ENCODE measurements at places on chromosomes 12 and 14.
A peak's percentile ranks its signal among the peaks of the same experiment; 100 is the strongest.

DNA sequence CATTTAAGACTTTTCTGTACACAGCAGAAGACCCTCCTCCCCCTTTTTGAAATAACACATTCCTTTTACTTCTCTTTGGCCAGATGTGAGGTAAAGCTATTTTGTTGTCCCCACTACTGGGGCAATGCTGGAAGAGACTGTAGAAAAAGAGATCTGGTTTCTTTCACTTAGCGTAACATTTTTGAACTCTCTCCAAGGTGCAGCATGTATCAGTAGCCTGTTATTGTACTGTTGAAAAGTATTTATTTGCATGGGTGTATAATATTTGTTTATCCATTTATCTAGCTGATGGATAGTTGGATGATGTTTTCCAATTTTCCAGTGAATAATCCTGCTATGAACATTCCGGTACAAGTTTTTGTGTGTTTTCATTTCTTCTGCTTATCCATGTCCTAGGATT is 335.2 kb downstream of the SOX5 start:
- DNase-seq: no peak

DNA sequence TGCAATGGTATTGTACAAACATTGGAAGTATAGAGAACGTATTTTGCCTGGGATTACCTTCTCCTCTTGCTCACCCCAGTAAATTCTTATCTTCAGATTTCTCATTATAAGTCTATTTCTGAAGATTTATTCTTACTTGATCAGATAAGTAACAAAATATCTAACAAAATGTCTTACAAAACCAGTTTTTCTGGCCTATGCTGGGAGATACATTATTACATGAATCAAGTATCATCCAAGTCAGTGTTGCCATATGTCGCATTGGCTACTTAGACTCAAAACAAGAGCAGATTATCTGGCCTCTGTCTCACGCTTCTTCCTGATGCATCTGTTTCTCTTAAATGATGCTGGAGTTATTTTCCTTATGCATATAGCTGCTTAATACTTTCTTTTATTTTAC is 408.5 kb downstream of the CCER1 start:
- DNase-seq: no peak

DNA sequence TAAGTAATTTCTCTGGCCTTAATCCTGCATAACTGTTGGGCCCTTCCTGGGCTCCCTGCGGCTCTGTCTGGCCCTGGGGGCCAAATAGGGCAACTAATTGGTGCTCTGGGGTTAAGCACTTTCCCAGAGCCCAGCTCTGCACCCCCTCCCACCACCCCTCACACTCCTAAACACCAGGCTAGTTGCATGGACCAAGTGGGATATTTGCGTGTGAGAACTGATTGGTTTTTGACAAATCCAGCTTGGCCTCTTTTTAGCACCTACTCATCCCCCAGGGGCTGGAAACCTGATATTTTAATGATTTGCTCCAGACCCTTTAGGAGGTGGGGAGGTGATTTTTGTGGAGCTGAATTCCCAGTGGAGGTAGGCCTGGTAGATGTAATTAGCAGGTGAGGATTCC is 91.9 kb downstream of the DICER1 start:
- DNase-seq: no peak

DNA sequence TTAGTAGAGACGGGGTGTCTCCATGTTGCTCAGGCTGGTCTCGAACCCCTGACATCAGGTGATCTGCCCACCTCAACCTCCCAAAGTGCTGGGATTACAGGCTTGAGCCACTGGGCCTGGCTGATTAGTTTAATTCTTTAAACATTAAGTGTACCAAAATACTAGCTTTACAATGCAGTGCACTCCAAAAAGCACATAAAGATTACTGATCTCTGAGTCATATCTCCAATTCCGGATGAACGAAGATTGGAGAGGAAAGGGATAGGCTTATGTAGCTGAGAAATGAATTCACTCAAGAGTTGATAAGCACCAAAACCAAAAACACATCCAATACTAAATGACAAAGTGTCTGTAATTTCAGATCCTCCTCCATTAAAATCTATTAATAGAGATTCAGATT is 15.1 kb downstream of the NAV3 start:
- no peak for DNase-seq

GRCh38 chr12:62438098-62438692 is 28.4 kb upstream of the MON2 start:
- peak; percentile 47 for DNase-seq

GRCh38 chr12:121807642-121808347 is 4.0 kb downstream of the SETD1B start:
- no peak for DNase-seq

DNA sequence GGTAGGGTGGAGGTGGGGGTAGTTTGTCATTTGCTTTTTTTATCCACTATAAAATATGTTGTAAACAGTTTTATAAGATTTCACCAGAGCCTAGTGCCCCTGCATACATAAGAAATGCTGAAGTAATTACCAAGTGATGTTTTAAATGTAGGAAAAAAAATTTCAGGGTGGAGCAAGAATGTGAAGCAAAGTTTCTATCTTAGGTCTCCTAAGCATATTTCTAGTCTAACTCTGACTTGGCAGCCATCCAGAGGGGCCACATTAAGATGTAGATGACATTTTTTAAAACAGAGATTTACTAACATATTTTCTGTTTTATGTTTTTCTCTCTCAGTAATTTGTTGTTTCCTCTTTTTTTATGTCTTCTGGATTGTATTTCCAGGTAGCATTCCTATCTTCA is 15.8 kb upstream of the KRAS start:
- DNase-seq: no peak

DNA sequence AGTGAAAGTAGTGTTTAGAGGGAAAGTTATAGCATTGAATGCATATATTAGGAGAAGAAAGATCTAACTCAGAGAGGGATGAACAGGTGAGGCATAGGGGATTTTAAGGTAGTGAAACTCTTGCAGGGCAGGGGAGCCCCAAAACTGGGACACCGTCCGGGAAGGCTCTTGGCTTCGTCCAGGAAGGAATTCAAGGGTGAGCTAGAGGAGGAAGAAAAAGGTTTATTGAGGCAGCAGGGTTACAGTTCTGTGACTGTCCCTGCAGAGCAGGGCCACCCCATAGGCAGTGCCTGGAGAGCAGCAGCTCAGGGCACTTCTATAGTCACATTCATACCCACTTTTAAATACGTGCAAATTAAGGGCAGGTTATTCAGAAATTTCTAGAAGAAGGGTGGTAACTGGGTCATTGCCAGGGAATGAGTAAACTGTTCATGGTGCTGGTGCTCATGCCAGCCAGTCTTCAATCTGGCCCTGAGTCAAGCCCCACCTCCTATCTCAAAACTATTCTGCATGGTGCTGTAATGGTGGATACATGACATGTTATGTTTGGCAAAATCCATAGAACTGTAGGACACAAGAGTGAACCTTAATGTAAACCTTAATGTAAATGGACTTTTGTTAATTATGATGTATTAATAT is 1.2 kb upstream of the OAS1 start:
- DNase-seq: no peak

GRCh38 chr12:92133171-92133570 is 12.5 kb downstream of the BTG1 start:
- no peak for DNase-seq

DNA sequence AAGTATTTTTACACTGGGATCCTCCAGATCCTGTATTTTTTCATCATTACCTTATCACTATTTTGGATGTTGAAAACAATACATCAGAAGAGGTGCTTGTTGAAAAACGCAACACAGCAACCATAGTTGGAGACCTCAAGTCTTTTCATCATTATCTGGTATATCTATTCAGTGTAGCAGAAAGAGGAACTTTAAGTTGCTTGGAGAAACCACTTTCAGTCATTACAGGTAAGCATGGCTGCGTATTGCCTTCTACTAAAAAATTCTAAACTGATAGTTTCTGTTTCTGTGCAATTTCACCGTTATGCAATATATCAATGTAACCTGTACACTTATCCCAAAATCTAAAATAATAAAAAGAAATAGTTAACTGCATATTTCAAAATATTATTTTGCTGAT is 32.2 kb upstream of the PTPRQ start:
- DNase-seq: no peak

- DNase-seq: no peak
These were observed 88.5 kb upstream of the DACT1 start for GRCh38 chr14:58549105-58549757.

DNA sequence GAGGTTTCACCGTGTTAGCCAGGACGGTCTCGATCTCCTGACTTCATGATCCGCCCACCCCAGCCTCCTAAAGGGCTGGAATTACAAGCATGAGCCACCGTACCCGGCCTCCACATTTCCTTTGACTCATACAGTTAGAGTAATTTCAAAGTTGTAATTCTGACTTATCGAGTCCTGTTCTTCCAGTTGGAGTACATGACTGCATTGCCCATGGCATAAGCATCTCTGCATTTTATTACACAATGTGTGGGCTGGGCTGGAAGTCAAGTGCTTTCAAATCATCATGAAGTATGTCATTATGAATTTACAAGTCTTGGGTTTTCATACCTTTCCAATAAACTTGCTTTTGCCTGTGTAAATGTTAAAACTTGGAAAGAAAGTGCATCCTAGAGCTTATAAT is 1295.7 kb upstream of the FLRT2 start:
- no peak for DNase-seq

GRCh38 chr14:22337521-22337920 is 251.5 kb downstream of the DAD1 start:
- no peak for DNase-seq

DNA sequence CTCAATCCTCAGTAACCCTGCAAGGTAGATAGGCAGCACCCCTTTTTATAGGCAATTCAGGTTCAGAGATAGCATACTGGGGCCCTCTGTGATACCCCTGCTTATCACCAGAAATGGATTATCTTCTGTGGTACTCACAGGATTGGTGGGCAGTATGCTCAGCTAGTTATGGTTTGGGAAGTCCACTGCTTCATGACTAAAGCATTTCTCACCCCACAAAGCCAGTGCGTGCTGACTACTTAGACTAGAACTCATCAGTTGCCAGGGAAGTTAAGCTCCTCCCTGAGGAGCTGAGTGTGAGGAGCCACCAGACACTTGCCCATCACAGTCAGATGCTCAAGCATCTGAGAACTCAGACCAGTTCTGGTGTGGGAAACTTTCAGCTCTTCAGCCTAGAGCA is 76.3 kb downstream of the SCAF11 start:
- no peak for DNase-seq

- DNase-seq: no peak
These were observed 53.0 kb downstream of the ARL6IP4 start for GRCh38 chr12:123033392-123034021.

DNA sequence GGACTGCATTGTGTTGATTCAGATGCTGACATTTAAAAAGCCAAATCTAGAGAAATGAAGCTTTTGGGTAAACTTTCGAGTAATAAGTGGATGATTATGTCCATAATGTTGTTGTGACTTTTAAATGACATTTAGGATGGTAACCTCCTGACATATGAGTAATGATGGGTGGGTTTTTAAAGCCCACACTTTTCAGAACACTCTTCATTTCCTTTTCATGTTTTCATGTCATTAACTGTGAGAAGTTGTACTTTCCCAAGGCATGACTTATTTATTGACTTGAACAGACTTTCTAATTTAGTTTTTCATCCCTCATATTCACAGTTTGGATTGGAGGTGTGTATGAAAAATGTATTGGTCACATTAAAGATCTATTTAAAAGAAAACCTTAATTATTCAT is 35.5 kb downstream of the RGS6 start:
- DNase-seq: no peak

DNA sequence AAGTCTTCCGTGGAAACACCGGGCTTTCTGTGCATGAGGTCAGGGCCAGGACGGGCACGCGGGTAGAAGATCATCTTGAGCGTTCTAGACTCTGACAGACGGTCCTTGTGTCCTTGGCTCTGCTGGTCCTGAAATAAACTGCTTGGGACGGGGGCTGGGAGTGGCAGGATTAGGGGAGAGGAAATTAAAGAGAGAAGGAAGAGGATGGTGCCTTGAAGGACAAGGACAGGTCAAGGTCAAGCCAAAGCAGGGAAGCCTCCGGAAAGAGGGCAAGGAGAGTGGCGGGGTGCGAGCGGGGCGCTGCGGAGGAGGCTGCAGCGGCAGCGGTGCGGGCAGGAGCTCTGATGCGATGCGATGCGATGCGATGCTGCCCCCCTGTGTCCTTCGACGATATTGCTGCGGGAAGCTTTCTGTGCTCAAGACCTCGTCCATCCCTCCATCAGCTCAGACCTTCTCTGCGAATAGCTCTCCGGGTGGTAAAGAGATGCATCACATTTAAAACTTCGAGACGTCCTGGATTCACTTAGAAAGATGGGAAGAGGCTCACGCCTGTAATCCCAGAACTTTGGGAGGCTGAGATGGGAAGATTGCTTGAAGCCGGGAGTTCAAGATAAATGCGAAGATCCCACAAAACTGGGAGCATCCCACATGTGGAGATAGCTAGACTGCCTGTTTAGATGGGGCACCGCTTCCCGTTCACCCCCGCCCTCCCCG is 110.1 kb upstream of the TMEM132D start:
- DNase-seq: peak; percentile 79

DNA sequence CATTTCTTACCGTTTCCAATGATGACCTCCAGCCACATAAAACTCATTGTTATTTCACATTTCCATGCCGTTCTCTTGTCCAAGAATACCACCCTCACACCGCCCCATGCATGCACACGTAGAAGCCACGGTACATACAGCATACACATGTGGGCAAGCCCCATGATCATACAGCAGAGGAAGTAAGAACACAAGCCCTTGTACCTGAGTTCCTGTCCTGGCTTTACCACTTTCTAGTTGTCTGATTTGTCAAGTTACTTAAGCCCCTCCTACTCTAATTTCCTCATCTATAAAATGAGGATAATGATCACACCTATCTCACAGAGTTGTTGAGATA is 59.9 kb downstream of the DUSP16 start:
- DNase-seq: no peak

DNA sequence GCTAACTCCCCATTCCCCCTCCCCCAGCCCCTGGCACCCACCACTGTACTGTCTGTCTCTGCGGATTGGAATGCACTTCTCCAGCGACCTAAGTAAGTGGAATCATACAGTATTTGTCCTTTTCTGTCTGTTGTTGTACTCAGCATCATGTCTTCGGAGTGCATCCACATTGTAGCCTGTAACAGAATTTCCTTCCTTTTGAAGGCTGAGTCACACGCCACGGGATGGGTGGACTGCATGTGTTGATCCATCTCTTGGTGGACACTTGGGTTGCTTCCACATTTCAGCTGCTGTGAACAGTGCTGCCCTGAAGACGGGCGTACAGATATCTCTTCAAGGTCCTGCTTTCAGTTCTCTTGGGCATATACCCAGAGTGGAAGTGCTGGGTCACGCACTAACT is 34.4 kb downstream of the DDX51 start:
- DNase-seq: no peak
